GM23338 (cell line): ENCODE measurements at places on chromosomes 3 and 15. TPM values are rescaled to one million over a fixed set of nuclear protein-coding genes. Genes with fewer than 3 reads are reported as not detected.

DNA sequence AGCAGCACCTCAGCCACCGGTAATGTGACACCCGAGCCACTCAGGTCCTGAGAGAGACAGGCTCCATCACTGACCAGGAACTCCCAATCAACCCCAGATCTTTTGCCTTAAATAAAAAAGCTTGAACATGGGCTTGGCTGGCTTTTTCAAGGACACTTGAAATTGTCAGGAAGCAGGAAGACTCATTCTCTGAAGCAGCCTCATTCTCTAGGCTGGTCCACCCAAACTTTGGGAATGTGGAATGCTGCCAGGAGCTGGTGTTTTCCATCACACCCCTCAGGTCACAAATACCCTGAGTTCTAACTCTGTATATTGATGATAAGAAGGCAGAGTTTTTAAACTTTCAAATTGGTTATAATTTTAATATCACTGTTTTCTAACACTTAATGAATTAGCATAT is 17.0 kb downstream of the CXCR6 start:
- DNase-seq = no peak

DNA sequence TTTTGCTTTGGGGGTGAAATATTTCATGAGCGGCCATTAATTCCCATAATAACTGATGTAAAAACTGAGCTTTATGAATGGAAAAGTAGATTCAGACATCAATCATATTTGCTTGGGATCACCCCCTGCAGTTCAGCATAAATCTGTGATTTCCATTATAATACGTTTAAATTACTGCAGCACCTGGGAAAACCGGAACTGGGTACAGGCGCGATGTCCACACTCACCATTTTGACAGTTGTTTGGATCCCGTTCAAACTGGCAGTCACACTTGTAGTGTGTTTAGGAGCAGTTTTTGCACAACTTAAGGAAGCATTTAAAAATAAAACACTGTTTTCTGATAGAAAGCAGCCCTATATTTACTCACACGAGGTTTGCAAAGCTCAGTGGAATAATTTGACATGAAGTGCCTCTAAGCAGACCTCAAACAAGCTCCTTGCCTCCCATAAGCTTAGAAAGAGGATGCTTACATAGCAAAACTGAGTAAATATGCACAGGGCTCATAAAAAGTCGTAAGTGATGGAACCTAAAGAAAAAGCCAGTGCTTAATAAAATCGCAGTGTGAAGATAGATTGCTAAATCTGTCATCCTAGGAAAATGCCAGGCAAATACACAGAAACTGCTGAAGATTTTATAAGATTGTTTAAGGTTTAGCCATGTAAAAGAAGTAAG is 377.6 kb downstream of the PTPRG start:
- DNase-seq = no peak

- no peak for DNase-seq
Measured at GRCh38 chr3:23831517-23832394, 26.0 kb downstream of the UBE2E1 start.

DNA sequence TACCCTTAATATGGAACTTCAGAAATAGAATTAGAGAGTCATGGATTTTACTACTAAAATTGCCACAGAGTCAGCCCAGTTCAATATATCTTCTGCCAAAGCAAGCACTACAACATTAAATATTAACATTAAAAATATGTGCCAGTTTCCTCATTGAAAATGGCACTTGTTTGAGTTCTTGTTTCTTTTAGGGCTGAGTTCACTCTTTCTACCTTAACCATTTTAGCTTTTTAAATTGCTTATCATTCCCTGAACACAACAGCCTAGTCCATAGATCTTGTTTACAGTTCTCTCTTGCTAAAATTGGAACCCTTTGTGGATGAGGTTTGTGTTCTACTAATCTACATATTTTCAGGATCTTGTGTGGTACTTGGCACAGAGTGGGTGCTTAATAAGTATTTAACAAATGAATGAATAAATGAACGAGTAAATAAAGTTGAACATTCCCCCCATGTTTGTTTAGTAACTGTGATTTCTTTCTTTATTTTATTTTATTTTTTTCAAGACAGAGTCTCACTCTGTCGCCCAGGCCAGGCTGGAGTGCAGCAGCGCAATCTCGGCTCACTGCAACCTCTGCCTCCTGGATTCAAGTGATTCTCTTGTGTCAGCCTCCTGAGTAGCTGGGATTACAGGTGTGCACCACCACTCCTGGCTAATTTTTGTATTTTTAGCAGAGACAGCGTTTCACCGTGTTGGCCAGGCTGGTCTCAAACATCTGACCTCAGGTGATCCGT is 46.0 kb upstream of the SLC7A14 start:
- DNase-seq = no peak

DNA sequence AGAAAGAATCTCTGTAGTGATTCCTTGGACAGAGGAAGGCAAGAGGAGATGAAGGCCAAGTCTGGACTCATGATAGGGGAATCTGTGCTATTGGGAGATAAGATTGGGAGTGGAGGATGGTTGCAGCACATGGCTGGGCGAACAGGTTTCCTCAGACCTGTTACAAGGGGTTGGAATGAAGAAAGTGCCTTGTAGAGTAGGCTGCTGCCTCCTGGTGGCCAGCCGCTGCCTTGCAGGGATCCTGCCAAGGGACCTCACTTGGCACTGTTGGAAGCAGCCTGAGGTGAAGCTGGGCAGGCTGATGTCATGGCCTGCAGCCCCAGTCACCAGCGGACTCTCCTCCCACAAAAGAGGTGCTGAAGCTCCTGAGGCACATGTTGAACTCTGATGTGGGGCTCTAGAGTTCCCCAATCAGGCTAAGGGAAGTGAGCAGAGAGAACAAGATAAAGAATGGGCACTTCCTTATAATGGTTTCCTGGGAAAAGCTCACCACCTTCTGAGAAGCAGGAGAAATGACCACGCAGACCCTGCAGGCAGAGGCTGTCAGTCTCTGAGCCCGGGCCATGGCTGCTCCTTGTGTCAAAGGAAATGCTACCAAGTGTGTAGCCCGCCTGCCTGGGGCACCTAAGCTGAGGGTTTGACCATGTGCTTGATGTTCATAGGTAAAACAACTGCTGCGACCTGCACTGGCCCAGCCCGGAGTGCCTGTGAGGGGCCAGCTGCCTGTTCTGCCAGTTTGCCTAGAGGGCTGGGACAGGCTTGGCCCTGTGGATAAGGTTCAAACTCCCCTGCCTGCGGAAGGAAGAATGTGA is 1.6 kb upstream of the TEX264 start:
- DNase-seq = peak; percentile 96

- DNase-seq = peak; percentile 3
Measured at GRCh38 chr3:141147657-141148056, 84.0 kb upstream of the PXYLP1 start.

- no peak for DNase-seq
Measured at GRCh38 chr15:101033801-101034200, 114.6 kb downstream of the LRRK1 start.

DNA sequence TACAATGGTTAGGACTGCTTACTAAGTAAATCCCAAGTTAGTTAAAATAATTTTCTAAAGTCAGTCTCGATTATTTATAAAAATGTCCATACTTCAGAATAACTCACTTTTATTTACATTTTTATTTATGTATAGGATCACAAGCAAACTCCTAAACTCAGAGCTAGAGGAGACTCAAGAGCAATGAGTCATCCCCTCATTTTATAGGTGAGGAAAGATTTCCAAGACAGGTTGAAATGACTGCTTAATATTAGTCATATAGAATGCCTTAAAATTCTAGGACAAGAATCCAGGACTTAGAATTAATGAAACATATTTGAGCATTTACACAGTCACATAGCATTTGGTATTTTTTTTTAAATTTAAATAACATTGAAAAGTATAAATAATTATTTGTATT is 983.8 kb downstream of the SI start:
- DNase-seq = no peak

DNA sequence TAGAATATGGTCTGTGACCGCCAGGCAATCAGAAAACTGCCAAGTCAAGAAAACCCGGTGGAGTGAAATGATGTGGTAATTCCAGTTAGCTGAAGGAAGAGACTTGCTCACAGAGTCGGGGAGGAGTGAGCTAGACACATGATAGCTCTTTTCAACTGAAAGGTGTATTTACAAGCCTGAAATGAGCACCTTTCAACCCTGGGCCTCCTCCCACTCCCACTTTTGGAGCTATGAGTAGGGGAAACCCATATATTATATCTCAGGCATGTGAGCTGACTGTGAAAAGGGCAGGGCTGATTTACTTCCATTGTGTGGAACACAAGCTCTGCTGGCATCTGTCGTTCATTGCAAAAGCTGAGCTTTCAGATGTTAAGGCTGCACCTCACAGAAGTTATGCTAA is 960.2 kb downstream of the TUSC7 start:
- DNase-seq = no peak

DNA sequence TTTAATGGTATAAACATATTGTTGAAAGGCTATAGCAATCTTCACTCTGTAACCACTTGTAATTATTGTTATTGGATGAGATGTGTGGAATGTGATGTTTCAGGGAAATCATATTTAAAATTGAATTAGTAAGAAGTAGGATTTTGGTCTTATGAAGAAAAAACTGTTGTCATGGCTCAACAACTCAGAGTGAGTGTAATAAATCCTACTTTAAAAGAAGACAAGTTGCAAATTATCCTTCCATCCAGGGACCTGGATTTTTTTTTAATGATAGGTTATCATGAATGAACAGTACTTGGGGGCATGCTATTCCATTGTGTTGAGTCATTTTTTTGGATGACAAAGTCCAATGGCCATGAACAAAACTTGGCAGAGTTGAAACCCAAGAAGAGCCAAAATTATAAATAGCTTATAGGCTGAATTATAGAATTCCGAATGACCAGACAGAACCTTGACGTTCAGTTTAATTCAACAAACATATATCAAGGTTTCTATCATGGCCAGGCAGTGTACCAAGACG is 625.5 kb upstream of the ZNF717 start:
- no peak for DNase-seq

DNA sequence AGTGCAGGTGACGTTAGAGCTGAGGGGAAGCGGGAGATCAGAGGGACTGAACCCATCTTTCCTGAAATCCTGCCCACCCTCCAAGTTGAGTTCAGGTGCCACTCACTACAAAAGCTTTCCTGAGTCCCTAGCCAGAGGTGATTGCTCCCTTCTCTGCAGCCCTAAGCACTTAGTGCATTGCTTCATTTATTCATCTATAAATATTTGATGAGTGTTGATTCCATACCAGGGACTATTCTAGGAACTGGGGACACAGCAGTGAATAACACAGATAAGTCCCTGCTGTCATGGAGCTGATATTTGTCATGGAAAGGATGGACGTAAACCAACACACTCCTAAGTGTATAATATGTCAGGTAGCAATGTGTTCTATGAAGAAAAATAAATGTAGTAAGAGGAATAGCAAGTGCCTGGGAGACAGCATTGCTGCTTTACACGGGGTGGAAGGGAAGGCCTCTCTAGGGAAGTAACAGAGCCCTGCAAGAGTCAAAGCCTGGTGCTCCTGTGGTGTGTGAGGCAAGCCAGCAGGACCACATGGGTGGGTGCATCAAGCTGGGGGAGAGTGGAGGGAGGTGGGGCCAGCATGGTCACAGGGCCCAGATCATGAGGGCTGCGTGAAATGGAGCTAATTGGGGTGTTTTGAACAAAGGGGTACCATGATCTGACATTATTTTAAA is 18.6 kb downstream of the ALPK3 start:
- DNase-seq = no peak

- DNase-seq = no peak
Measured at GRCh38 chr15:93205413-93205812, 116.4 kb upstream of the RGMA start.

DNA sequence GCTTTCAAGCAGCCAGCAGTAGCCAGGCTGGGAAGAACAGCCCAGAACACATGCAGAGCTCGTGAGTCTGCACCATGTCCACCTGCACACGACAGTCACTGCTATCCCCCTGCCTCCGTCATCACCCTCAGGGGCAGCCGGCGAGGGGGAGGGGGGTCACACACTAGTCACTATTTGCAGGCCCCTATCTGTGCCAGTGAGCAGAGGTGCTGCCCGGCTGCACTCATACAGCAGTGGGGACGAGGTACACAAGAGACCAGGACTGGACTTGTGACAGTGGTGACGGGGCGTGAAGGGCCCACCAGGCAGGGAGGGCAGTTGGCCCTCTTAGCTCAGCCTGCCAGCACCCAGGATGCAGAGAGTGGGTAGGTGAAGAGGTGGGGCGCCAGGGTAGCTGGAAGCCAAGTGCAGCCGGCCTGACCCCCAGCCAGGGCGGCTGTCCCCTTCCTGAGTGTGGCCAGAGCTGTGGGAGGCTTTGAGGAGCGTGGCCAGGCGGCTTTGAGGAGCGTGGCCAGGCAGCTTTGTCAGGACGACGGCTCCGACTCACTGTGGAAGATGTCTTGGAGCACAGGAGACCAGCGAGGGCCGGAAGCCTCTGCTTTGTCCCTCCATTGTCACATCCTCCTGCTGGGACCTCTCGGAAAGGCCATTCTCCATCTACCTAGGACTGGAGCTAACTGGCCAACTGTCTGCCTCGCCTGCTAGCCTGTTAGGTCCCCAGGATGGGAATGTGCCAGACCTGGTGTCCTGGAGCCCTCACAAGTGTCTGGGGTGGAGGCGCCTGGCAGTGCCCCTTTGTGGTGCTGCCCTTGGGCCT is 52.1 kb upstream of the FGD5 start:
- DNase-seq = no peak

DNA sequence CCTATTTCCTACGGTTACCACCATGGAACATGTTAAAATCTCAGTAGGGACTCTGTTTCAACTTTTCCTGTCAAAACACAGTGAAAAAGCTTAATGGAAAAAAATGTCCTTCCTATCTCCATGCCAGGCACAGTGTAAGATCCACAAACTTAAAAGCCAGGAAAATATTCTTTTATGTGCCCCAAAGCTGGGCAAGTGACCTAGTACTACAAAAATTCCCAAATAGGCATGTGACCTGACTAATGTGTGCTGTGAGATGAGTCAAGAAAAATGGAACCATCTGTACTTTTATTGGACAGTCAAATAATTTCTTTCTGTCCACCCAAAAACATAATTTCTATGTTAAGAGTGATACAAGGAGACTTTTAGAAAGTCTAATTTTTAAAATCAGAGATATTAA is 406.0 kb downstream of the ZBTB20 start:
- DNase-seq = no peak

ARHGEF3 gene
- 5.0 and 8.0 TPM in 2 replicates for total RNA-seq

STARD5 gene
- 7.7 and 10.1 TPM in 2 replicates for total RNA-seq

SLC41A3 gene
- 27.3 and 29.8 TPM in 2 replicates for total RNA-seq

DISP2 gene
- 1.0 and 1.3 TPM in 2 replicates for total RNA-seq

CCR2 gene
- total RNA-seq = not detected in 2 replicates

PLCH1 gene
- total RNA-seq = 24.4 and 25.3 TPM in 2 replicates

AMIGO3 gene
- 8.2 and 10.4 TPM in 2 replicates for total RNA-seq

CHL1 gene
- 1.6 and 1.9 TPM in 2 replicates for total RNA-seq

PATL2 gene
- 0.35 TPM in 1 of 2 replicates, not detected in the other for total RNA-seq

MAGEL2 gene
- total RNA-seq = 10.1 and 10.2 TPM in 2 replicates
